ENCODE measurements at places on chromosomes 5 and 9.
A peak's percentile ranks its signal among the peaks of the same experiment; 100 is the strongest.

GRCh38 chr9:113624721-113625120, 161.2 kb downstream of the RGS3 start:
- no peak for DNase-seq

- no peak for DNase-seq
Measured at GRCh38 chr5:59528202-59528862, 365.2 kb downstream of the PDE4D start.

DNA sequence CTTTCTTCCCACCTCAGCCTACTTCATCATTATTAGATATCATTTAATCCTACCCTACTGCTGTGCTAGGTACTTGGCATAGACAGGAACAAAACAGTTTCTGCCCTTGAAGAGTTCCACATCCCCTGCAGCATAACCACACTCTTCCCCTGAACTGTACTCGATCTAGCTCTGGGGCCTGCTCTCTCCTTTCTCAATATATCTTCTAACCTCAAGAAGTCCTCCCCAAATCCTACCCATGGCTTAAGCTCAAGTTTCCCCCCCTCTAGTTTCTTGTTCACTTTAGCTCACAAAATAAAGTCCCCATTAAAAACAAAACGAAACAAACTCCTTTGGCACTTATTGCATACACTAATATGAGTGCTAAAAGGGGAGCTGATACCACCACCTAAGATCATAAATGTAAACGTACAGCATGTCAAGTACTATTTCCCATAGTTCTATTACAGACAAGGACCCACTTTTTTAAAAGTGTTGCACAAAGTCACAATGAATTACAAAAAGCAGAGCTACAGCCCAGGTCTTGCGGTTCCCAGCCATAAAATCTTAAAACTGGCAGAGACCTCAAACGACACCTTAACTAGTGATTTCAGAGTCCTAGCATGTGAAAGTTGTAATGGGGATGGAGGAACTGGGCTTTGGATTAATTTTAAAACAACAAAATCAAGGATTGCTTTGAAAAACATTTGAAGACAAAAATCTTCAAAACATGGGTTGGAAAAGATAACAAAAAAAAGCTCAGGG, 80.7 kb downstream of the PTPDC1 start:
- DNase-seq: no peak

DNA sequence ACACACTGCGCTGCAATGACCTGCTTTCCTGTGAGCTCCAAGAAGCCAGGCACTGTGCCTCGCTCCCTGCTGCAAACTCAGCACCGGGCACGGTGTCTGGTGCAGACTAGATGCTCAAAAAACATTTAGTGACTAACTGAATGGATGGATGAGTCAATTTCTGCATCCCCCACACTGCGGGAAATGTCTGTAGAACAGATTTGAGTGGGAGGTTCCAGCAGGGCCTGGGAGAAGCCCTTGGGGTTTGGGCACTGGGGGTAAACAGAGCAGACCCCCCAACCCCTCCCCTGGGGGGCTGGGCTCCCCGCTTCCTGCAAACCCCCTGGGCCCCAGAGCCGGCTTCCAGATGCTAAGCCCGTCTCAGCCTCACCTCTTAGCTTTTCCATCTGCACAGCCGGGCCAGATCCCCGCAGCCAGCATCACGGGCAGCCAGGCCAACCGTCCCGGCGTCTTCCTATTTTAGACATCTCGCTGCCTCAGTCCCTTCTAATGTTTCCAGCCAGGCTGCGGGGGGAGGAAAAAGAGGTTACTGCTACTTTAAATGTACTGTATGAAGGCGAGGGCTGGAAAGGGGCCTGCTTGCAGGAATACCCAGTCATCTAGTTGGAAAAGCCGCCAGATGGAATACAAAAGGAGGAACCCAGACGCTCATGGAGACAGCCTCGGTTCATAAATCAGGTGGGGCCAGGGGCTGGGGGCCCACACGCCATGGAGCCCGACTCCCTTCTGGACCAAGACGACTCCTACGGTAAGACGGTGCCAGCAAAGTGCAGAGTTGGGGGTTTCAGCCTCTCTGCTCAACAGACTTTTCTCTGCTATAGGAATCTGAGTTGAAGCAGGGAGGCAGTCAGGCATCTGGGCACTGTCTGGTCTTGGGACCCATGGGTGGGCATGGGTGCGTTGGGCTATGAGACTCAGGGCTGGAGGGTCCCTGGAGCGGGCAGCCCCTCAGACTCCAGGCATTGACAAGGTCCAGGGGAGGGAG, 67.1 kb upstream of the GGTA1 start:
- DNase-seq: no peak

- no peak for DNase-seq
Measured at GRCh38 chr9:22033012-22033630, 24.0 kb upstream of the CDKN2B start.

DNA sequence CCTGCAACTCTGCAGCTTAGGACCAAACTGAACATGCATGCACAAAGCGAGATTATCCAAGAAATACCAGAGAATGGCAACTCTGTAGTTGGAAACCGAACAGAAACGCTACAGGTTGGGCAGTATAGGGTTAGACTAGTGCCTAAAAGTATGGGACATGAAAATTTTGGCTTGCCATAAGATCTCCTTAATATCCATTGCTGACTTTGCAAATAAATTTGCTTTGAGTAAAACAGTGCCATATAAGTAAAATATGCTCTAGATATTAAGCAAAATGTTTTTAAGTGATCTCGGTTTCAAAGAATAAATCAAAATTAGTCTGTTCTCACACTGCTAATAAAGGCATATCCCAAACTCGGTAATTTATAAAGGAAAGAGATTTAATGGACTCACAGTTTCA, 456.0 kb downstream of the PRDM9 start:
- no peak for DNase-seq

- no peak for DNase-seq
Measured at GRCh38 chr9:70398145-70398556, 16.3 kb downstream of the KLF9 start.

DNA sequence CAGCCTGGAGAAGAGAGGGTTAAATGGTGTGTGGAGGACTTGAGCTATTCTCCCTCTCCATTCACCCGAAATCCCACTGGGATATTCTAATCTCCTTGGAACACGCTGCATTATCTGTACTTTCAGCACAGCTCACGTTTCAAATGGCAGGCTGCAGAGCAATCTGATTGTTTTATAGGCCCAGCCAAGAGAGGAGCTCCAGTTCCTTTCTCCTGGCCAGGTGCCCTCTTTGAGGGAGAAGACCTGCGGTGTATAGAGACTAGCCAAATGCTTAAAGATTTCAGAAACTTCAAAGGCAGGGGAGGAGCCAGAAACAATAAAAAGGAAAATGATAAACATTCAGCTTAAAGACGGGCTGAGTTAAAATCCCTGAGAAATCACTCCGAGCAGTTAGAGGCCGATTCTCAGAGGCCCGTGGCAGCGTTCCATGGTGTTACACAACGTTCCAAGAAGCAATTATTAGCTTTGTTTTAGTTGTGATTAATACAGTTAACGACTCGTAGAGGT, 564.0 kb upstream of the KLF4 start:
- no peak for DNase-seq

DNA sequence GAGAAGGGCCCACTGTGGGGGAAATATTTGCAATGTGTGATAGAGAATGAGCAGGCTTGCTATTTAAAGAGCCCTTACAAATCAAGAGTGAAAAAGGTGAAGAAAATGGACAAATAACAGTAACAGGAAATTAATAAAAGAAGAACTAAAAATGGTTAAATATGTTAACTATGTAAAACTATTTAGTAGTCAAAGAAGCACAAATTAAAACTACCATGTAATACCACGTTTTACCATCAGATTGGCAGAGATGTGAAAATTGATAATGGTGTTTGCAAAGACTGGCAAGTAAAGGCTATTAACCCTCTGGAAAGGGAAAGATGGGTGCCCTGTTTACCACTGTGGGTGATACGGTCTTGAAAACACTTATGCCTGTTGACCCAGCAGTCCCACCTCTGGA, 23.2 kb upstream of the GRHPR start:
- DNase-seq: no peak

DNA sequence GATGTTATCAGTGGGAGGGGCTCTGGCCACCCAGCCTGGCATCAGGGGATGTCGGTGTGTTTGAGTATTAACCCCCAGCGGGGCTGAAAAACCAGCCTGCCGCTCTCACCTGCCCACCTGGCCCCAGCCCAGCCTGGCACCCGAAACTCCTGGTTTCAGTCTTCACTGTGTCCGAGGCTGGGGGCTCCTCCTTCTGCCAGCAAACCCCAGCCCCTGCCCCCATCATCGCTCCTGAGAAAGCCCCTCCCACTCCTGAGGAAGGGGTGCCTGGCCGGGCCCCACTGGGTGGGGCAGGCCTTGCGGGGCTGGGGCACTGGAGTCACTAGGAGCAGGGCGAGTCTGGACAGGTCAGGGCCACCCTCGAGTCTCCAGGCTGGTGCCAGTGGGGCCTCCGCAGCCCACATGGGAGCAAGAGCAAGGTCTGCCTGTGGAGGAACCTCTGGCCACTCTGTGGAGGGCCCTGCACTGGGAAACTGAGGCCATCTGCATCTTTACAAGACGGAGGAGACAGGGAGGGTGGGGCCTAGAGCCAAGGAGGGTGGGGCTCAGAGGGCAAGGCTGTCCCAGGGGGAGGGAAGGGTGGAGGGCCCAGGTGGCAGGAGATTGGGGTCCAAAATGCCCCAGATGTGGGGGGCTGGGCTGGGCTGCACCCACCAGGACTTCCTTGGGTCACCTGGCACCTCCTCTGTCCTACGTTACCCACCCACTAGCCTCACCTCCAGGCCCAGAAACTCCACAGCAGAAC, 51.5 kb upstream of the NOTCH1 start:
- no peak for DNase-seq

DNA sequence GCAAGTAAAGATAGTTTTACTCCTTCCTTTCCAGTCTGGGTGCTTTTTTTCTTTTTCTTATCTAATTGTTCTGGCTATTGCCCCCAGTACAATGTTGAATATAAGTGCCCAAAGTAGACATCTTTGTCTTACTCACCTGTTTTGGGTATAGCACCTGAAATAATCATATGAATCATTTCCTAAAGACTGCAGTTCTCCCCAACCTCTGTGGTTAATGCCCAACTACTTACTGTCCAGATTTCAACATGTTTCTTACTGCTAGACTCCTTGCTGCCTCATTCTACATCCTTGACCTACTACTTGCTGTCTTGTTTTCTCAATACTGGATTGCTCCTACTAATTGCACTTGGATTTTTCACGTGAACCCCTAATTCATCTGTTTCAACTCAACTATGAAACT, 8.8 kb upstream of the HSDL2 start:
- DNase-seq: no peak

DNA sequence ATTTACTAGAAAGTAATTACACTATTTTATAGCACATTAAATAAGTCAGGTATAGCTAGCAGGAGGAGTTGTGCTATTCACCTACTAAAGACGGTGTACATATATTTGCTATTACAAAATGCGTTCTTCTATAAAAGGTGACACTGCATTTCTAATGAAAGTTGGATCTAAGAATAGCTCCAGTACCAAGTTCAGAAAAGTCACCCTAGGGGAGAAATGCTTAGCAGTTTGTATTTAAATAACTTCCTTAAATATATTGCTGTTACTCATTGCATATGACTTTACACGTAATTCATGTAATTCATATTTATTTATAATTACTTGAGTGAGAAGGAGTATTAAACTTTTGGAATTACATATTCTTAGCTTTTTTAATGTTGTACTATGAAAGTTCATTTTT, 7.0 kb upstream of the SUB1 start:
- no peak for DNase-seq

DNA sequence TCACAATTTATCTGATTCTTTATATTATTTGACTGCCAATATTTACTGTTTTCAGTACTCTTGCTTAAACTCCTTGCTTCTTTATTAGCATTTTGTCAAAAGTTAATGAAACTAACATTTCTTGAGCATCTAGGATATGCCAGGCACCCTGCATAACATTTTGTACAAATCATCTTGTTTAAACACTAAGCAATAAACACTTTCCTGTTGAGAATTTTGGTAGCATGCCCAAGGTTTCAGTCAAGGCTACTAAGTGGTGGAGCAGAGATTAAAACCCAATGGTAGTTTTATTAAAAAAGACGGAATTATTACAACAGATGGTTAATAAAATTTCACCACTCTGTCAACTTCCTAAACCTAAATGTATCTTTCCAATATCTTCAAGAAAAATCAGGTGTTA, 43.2 kb downstream of the SKIC3 start:
- no peak for DNase-seq

GRCh38 chr5:107388141-107388861, 282.4 kb downstream of the EFNA5 start:
- peak; percentile 21 for DNase-seq

GRCh38 chr5:151221574-151221973, 2.3 kb downstream of the CCDC69 start:
- no peak for DNase-seq

- no peak for DNase-seq
Measured at GRCh38 chr9:128414461-128414860, 6.2 kb upstream of the CERCAM start.

GRCh38 chr9:121825031-121825691, 173.7 kb downstream of the DAB2IP start:
- no peak for DNase-seq

DNA sequence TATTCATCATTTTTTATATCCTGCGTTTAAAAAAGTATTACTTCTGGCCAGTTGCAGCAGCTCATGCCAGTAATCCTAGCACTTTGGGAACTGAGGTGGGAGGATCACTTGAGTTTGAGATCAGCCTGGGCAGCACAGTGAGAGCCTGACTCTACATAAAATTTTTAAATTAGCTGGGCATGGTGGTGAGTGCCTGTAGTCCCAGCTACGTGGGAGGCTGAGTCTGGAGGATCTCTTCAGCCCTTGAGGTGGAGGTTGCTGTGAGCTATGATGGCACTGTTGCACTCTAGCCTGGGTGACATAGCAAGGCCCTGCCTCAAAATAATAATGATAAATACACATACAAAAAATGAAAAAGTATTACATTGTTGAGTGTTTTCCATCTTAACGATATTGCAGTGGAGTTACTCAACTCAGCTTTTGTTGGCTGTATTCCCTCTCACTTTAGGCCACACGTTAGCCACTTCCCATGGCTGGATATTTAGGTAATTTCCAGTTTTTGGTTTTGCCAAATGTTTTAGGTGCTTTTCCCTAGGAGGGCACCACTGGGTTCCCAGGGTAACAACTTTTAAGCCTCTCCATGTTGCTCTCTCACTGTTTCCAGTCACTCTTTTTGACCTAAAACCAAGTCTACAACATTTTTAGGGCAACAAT, 20.6 kb downstream of the SHB start:
- DNase-seq: no peak

DNA sequence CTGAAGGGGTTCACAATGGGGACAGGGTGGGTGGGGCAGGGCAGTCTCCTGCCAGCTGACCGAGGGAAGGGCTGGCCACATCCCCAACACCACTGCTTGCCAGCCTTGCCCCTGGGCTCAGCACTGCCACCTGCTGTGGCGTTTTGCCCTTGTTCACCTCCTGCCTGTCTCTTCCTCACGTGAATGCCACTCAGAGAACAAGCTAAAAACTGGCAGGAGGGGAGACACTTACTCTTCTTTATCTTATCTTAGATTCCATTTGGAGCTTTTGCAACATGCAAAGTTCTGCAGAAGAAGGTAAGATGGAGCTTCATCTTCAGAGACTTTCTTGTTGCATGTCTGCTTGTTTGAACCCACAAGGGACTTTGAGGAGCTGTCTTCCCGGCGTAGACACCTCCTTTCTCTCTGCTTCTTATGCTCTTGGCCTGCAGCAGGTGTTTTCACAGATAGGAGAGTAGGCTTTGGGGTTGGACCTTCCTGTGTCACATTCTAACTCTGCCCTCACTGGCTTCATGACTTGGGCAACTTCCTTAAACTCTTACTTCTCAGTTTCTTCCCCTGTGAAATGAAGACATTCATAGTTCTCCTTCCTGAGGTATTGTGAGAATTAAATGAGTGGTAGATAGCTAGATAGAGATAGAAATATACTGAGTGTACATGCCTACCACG, 4.1 kb downstream of the LRSAM1 start:
- no peak for DNase-seq

Data from NCI-H2227 treated with DMSO at 0.1 percent for 48 hours (cell line).